ENCODE measurements at places on chromosomes 1 and 21.

DNA sequence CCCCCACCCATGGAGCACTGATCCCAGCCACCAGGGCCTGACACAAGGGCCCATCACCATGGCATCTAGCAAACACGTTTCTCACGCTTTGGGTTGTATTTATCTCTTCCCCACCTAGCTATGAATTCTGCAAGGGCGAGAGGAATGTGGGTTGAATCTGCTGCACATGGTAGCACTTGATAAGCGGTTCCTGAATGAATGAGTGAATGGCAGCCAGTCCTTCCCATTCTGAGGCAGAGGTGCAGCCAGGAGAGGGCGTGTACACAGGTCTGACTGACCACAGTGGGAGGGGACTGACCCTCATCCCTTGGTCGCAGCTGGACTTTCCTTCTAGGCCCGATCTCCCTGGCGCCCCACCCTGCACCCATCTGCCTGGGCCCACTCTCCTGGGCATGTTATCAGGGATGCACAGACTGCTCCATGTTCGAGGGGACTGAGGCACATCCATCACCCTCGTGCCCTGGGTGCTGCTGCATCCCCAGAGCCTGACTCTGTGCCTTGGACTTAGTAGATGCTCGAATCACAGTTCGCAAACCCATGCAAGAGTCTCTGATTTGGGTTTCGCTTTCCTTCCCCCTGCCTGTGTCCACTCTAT is 1.0 kb downstream of the RD3 start:
- no peak overlapping the region for H3K4me3 ChIP-seq
- H3K36me3 ChIP-seq = no peaks in the 10 kb centered on the region
- DNase-seq = no peak
- H3K27ac ChIP-seq = no peak overlapping the region
- no peaks in the 10 kb centered on the region for H3K4me1 ChIP-seq
- H3K27me3 ChIP-seq = no peaks in the 10 kb centered on the region

GRCh38 chr1:66489151-66489550 is 44.8 kb upstream of the SGIP1 start:
- no peaks in the 10 kb centered on the region for H3K36me3 ChIP-seq
- no peak overlapping the region for H3K27ac ChIP-seq
- H3K4me3 ChIP-seq = no peak overlapping the region
- H3K27me3 ChIP-seq = no peaks in the 10 kb centered on the region
- no peak for DNase-seq
- no peaks in the 10 kb centered on the region for H3K4me1 ChIP-seq

- no peaks in the 10 kb centered on the region for H3K27me3 ChIP-seq
- no peaks in the 10 kb centered on the region for H3K4me1 ChIP-seq
- no peak for DNase-seq
- no peaks in the 10 kb centered on the region for H3K36me3 ChIP-seq
These were observed 610.6 kb downstream of the KIF26B start for GRCh38 chr1:245765230-245766000.

- no peak for DNase-seq
- no peaks in the 10 kb centered on the region for H3K27me3 ChIP-seq
- H3K4me3 ChIP-seq = no peak overlapping the region
- no peaks in the 10 kb centered on the region for H3K36me3 ChIP-seq
These were observed 448.3 kb downstream of the MATN1 start for GRCh38 chr1:30274976-30275621.

DNA sequence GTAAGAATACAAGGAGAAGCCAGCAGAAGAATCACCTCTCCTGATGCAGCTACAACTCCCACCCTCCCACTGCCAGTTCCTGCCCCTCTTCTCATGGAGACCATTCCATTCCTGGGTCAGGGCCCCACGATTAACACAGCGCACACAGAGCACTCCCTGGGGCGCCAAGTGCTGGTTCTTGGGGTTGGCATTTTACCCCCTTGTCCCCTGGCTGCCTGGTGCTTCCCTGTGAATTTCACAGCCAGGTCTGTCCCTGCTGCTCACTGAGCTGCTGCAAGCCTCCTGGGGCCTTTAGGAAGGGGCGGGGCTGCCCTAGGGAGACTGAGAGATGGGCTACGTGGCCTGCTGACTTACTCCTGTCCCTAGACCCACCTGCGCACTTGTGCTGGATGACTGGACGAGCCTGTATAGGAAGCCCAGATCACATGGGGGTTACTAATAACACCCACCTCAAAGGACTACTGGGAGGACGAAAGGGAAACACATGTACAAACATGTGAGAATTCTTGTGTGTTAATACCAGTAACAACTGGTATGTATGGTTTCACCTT is 4.8 kb downstream of the ZNF672 start:
- H3K36me3 ChIP-seq = peaks cover 35% of the 10 kb centered on the region
- H3K4me3 ChIP-seq = no peak overlapping the region
- H3K27me3 ChIP-seq = no peaks in the 10 kb centered on the region
